ENCODE measurements at places on chromosomes 1 and 21.

DNA sequence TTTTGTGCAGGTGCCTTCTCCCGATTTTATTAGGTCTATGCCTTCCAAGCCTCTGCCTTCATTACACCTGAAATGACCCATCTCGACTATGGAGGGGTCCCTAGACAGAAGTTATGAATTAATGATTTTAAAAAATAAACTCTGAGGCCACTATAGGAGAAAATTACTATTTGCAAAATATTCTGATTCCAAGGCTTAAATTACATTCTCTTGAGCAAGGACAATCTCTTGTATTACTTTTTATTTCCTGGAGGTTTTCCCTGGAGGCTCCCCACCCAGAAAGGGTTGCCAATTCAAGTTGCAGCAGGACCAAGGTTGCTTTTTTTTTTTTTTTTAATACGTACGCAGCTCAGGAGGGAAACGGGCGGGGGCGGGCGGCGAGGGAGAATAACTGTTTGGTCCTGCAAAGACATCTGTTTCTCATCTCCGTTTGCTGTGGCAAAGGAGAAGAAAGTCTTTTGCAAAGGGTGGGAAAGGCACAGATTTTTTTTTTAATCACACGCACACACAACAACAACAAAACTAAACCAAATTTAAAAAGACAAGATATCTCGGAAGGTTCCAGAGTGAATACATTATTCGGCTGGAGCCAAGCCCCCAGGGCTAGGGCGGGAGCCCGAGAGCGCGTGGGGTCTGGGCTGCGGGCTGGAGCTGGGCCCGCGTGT lies 618 bp upstream of the SERTAD4 start:
- no peaks in the 10 kb centered on the region for H3K27me3 ChIP-seq
- peak; percentile 20 for DNase-seq
- peaks cover 12% of the 10 kb centered on the region for H3K4me1 ChIP-seq
- H3K27ac ChIP-seq, result peak overlapping the region; percentile 83

- DNase-seq, result no peak
- H3K27me3 ChIP-seq, result no peaks in the 10 kb centered on the region
- H3K27ac ChIP-seq, result no peak overlapping the region
- H3K4me3 ChIP-seq, result no peak overlapping the region
- no peaks in the 10 kb centered on the region for H3K4me1 ChIP-seq
- no peaks in the 10 kb centered on the region for H3K36me3 ChIP-seq
These were observed 30.7 kb downstream of the CENPF start for GRCh38 chr1:214633686-214634085.

DNA sequence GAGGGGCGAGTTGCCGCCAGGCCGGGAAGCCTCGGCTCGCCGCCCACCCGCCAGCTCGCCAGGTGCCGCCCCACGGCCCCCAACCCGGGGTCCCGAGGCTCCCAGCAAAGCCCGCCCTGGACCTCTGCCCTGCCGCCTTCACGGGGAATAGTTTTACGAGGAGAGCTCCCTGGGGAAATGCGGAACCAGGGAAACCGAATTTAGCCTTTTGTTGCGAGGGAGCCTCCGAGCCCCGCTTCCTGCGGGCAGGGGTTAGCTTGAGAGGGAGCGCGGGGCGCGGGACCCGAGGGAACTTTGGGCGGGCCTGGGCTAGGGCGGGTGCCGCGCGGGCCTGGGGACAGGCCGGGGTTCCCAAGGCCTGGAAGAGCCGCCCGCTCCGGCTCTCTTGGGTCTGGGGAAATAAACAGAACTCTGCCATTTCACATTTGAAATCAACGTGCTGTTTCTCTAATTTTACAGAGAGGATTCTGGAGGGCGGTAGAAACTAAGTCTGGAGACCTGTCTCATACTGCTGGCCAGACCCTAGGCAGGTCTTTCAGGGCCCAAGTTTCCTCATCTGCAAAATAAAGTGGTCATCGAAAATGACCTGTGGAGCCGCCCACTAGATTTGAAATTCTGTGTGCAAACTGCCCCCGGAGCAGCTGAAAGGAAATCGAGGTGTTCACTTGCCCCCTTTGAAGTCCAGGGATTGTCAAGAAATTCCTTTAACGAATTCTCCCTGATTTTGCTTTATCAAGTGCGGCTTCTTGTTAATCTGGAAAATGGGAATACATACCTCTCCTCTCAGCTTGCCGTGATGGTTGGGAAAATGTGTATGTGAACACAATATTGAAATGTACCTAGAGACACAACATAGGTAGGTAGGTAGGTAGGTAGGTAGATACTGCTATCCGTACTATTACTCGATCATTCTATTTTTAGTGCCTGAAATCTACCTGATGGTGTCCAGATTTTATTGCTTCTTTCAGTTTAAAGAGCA lies 749 bp upstream of the GLUL start:
- H3K4me3 ChIP-seq, result peak overlapping the region; percentile 89
- peak overlapping the region; percentile 100 for H3K27ac ChIP-seq
- H3K27me3 ChIP-seq, result no peaks in the 10 kb centered on the region

DNA sequence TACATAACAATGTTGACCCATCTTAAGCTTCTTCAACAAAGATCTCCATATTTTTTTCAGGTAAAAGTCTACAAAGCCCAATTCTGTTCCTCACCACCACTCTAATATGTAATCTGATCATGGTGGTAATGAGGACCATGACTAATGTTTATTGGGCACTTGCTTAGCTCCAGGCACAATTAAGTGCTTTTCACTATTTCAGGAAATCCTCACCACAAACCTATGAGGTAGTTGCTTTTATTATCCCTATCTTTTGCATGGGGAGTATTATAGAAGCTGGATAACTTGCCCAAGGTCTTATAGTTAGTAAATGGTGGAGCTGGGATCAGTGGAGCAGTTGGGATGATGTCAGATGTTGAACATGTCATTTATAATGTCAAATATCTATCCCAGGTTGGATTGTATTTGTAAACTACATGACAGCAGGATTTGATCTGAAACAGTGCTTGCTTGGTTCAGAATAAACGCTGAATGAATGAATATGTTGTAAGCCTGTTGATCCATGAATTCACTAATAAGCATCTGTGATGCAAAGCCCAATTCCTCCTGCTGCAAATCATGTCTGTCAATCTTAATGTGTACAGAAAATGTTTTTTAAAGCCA lies 283.3 kb upstream of the ST6GALNAC5 start:
- H3K27me3 ChIP-seq, result no peaks in the 10 kb centered on the region
- no peaks in the 10 kb centered on the region for H3K36me3 ChIP-seq
- no peak overlapping the region for H3K27ac ChIP-seq
- no peaks in the 10 kb centered on the region for H3K4me1 ChIP-seq
- DNase-seq, result no peak
- no peak overlapping the region for H3K4me3 ChIP-seq

- no peaks in the 10 kb centered on the region for H3K4me1 ChIP-seq
- DNase-seq, result no peak
- no peaks in the 10 kb centered on the region for H3K27me3 ChIP-seq
- H3K4me3 ChIP-seq, result no peak overlapping the region
- no peak overlapping the region for H3K27ac ChIP-seq
These were observed 84.3 kb upstream of the SPATA6 start for GRCh38 chr1:48556186-48556850.
